B cell (primary cell): ENCODE measurements at places on chromosomes 6 and 20. TPM values are rescaled to one million over a fixed set of nuclear protein-coding genes. Genes with fewer than 3 reads are reported as not detected.

Gene SCUBE3
- not detected in 2 replicates for total RNA-seq

Gene SDC4
- total RNA-seq = 0.19 TPM in 1 of 2 replicates, not detected in the other

Gene UBE3D
- total RNA-seq = 11.5 and 14.7 TPM in 2 replicates

Gene NOTCH4
- total RNA-seq = 10.2 and 10.3 TPM in 2 replicates

Gene KHDC1
- 2.9 and 3.5 TPM in 2 replicates for total RNA-seq

Gene PRSS35
- not detected in 2 replicates for total RNA-seq

Gene MUC22
- not detected in 2 replicates for total RNA-seq

Gene OVOL2
- total RNA-seq = not detected in 2 replicates

Gene CD24
- 113 and 115 TPM in 2 replicates for total RNA-seq

Gene SMLR1
- total RNA-seq = not detected in 2 replicates

Gene C20orf204
- total RNA-seq = 2.5 TPM in 2 replicates

Gene GSTA1
- total RNA-seq = not detected in 2 replicates

Gene PTCRA
- not detected in 2 replicates for total RNA-seq

Gene TEAD3
- 0.17 TPM in 2 replicates for total RNA-seq

Gene CYP21A2
- 0.51 TPM in 1 of 2 replicates, not detected in the other for total RNA-seq

Gene MYB
- total RNA-seq = 1.1 and 1.4 TPM in 2 replicates

Gene NDUFAF5
- 28.8 and 32.3 TPM in 2 replicates for total RNA-seq

Gene OTOR
- total RNA-seq = not detected in 2 replicates

Gene COL9A1
- not detected in 2 replicates for total RNA-seq

Gene MAP7
- total RNA-seq = 0.63 and 0.64 TPM in 2 replicates

Gene APCDD1L
- total RNA-seq = not detected in 2 replicates

Gene KHDRBS2
- 9.4 and 10.6 TPM in 2 replicates for total RNA-seq

Gene HEY2
- not detected in 2 replicates for total RNA-seq

Gene ANKRD66
- not detected in 2 replicates for total RNA-seq

Gene FAM217B
- total RNA-seq = 22.1 and 34.9 TPM in 2 replicates

Gene PRND
- total RNA-seq = not detected in 2 replicates

Gene OR2H2
- total RNA-seq = not detected in 2 replicates

Gene RIPPLY2
- total RNA-seq = not detected in 2 replicates

Gene FAM209B
- 1.9 and 2.2 TPM in 2 replicates for total RNA-seq

Gene SMOC2
- 0.37 and 0.51 TPM in 2 replicates for total RNA-seq

Gene CALHM6
- 29.6 and 30.6 TPM in 2 replicates for total RNA-seq

Gene CLPSL2
- total RNA-seq = not detected in 2 replicates

Gene BTN1A1
- 0.53 and 0.74 TPM in 2 replicates for total RNA-seq

Gene HSPA12B
- not detected in 2 replicates for total RNA-seq

Gene BTNL2
- not detected in 2 replicates for total RNA-seq

Gene TCP11
- total RNA-seq = not detected in 2 replicates

Gene GPR6
- total RNA-seq = not detected in 2 replicates

Gene HLA-DRB1
- total RNA-seq = 559 and 584 TPM in 2 replicates

Gene MCM9
- 51.0 and 54.5 TPM in 2 replicates for total RNA-seq

Gene BPIFB2
- total RNA-seq = not detected in 2 replicates

Gene DNAJC5
- total RNA-seq = 32.6 and 33.3 TPM in 2 replicates

Gene ANGPT4
- not detected in 2 replicates for total RNA-seq

Gene POPDC3
- not detected in 2 replicates for total RNA-seq

Gene KCNQ2
- 0.12 and 0.49 TPM in 2 replicates for total RNA-seq

Gene NKAPL
- total RNA-seq = 0.52 and 0.66 TPM in 2 replicates

Gene PLCB4
- not detected in 2 replicates for total RNA-seq

Gene PTCHD4
- total RNA-seq = not detected in 2 replicates

Gene PRPH2
- total RNA-seq = 0.10 and 0.15 TPM in 2 replicates

Gene NKX2-2
- not detected in 2 replicates for total RNA-seq

Gene FAM83D
- 1.7 and 2.0 TPM in 2 replicates for total RNA-seq

Gene SNAP25
- not detected in 2 replicates for total RNA-seq
